ENCODE measurements at places on chromosomes 2 and 18. TPM values are rescaled to one million over a fixed set of nuclear protein-coding genes. Genes with fewer than 3 reads are reported as not detected.

- no peak for DNase-seq
These were observed 78.5 kb downstream of the ACAA2 start for GRCh38 chr18:49734836-49735235.

DNA sequence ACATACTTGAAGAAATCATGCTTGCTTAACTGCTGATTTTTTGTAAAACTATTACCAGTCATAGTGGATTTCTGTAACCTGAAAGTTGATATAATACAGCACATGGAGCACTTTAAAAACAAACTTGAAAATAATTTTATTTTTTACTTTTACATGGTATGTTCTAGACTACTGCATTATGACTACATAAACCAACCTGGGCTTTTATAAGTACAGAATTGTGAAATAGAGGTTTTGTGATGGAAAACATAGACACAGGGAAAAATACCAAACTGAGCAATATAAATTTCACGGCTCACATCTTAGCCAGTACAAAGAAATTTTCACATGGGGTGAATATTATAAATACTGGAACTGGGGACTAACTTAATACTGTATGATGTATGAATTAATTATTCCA lies 59.3 kb upstream of the CTIF start:
- no peak for DNase-seq

DNA sequence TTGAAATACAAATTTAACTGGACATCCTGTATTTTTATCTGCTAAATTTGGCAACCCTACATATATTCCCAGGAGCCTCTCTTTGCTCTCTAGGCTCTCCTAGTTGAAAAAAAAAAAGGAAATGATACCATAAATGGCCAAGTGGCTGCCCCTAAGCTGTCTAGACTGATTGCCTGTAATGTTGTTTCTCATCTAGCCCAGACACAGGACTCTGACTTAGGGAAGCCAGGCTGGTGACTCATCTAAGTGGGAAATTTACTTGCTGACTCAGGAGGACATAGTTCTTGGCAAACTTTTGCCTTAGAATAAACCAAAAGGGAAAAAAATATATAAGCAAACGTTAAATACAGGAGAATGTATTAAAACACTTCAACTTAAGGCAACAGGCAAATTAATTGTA lies 14.6 kb upstream of the ITGAV start:
- no peak for DNase-seq

GRCh38 chr2:167732326-167732725 lies 515.1 kb downstream of the STK39 start:
- no peak for DNase-seq

FBLN7 gene
- 29.0 TPM for polyA plus RNA-seq

CBLN2 gene
- not detected for polyA plus RNA-seq

PRSS56 gene
- polyA plus RNA-seq, result not detected

IL1RL1 gene
- polyA plus RNA-seq, result not detected

PREB gene
- 47.0 TPM for polyA plus RNA-seq

Measured in naive thymus-derived CD4-positive, alpha-beta T cell (primary cell).